ENCODE measurements at places on chromosomes 6 and 20.

- no peak for DNase-seq
Measured at GRCh38 chr6:116648156-116648555, 20.4 kb downstream of the ZUP1 start.

- DNase-seq, result no peak
Measured at GRCh38 chr20:48155268-48155667, 370.0 kb upstream of the SULF2 start.

DNA sequence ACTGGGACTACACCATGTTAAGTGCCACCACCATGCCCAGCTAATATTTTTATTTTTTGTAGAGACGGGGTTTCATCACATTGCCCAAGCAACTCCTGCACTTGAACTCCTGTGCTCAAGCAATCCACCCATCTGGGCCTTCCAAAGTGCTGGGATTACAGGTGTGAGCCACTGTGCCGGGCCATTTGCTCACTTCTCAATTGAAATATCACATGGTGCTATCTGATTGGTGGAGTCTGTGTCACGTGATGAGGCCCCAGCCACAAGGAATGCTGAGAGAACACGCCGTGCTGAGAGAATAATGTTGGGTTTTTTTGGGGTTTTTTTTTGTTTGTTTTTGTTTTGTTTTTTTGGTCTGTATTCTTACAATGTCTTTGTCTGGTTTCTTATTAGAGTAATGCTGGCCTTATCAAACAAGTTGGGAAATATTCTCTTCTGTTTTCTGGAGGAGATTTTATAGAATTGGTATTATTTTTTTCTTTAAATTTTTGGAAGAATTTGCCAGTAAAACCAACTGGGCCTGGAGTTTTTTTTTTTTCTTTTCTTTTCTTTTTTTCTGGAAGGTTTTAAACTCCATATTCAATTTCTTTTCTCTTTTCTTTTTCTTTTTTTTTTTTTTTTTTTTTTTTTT is 183.2 kb upstream of the KCNG1 start:
- DNase-seq, result peak; percentile 57

DNA sequence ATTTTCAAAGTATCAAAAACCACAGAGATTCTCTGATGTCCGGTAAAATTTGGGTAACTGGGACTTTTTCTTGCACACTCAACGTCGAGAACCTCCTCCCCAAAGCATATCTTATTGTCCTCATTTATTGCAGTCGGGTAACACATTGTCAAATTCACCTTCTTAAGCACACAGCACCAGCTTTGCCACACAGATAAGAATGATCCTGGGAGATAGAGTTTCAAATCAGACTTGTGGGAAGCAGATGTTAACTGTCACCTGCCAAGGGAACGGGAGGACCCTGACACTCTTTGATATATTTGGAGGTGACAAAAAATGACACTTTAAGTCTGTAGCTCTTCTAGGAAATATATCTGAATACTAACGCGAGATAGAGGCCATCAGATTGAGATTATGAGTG is 282.1 kb upstream of the BMP2 start:
- DNase-seq, result no peak

DNA sequence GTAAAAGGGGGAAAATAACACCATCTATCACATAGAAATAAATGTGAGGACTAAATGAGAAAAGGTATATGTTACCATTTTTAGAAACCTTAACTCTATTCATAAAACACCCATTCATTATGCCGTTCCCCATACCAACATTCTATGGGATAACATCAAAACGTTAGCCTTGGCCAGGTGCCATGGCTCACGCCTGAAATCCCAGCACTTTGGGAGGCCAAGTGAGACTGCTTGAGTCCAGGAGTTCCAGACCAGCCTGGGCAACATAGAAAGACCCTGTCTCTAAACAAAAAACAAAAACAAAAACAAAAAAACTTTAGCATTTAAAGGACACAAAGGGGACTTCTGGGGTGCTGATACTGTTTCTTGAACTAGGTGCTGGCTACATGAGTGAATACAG is 1.3 kb downstream of the PIGU start:
- no peak for DNase-seq

DNA sequence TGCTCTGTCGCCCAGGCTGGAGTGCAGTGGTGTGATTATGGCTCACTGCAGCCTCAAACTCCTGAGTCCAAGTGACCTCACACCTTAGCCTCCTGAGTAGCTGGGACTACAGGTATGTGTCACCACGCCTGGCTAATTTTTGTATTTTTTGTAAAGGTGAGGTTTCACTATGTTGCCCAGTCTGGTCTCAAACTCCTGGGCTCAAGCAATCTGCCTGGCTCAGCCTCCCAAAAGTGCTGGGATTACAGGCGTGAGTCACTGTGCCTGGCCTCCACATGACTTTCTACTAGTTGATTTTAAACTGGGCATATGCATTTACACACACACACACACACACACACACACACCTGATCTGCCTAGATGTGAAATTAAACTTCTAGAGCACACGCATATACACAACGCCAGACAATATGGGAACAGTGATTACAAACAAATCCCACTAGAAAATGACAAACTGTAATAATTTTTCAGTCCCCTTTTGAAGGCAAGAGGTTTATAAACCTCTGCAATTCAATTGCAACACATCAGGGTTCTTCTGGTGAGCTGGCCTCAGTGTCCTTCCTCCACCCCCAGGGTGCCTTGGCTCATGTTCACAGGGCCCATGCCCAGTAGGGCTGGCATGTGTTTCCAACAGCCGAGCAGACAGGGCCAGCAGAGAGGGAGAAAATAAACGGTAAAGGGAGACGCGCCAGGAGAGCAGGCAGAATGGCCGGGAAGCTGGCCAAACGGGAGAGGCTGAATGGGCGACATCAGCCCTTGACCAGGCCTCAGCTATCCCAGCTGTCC is 31.2 kb downstream of the PARD6B start:
- peak; percentile 90 for DNase-seq

DNA sequence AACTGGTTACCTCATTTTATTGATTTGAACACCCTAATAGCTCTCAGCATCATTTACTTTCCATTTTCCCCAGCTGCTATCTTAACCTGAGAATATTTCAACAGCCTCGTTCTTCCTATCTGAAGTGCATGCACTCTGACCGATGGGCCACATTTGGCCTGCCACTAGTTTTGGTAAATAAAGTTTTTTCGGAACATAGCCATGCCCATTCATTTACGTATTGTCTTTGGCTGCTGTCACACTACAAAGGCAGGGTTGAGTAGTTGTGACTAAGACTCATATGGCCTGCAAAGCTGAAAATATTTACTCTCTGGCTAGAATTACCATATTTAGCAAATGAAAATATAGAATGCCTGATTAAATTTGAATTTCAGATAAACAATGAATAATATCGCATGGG is 10.8 kb downstream of the ADGRF4 start:
- no peak for DNase-seq

DNA sequence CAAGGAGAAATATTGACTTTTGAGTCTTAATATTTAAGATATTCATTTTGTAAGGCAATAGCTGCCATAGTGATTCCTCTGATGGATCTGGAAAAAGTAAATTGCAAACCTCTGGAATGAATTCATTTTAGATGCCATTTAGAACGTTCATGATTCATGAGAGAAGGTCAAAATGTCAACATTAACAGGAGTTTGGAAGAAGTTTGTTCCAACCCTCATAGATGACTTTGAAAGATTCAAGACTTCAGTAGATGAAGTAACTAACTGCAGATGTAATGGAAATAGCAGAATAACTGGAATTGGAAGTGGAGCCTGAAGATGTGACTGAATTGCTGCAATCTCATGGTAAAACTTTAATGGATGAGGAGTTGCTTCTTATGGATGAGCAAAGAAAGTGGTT is 100.9 kb upstream of the CCN2 start:
- no peak for DNase-seq

- no peak for DNase-seq
Measured at GRCh38 chr6:119463081-119463626, 113.6 kb upstream of the MAN1A1 start.

DNA sequence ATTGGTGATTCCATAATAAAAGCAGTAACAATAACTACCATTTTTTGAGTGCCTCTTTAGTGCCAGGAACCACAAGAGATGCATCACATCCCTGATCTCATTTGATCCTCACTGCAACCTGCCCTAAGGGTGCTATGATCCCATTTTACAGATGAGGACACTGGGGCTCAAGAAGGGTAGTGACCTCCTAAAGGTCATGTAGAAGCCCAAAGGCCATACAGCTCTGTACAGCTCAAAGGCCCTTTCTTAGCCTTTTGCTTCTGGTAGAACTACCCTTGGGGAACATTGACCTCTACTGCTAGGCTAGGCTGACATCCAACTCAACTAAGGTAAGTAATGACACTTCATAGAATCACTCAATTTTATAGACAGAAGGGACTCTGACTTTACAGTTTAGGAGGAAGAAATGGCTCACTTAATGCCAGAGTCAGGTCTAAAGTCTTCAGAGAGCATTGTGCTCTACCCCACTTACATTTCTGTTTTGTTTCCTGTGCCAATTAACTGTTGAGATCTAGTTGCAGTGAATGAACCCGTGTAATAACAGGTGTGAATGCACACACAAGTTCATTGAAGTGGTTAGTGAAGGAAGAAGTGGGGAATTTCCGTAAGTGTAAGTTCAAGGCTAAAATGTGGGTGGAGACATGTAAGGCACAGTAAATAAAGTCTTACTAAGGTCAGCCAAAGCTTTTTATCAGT is 10.7 kb downstream of the SLC9A8 start:
- no peak for DNase-seq

DNA sequence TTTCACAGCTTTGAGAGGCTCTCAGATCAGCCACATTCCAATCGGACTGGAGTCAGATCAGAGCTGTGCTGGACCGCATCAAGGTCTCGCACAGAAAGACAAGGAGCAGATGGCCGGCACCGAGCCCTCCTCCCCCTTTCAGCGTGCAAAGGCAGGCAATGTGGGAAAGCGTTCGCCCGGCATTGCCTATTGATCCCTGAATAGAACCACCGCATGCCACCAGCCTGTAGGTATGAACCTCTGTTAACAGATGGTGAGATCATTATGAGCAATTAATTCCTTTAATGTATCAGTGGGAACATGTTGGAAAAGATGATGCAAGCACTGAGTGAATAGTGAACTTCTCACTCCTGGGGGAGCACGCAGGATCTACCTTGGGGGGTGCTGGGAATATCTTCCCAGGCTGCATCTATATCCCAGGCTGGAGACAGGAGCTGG is 117.5 kb upstream of the ID4 start:
- DNase-seq, result no peak

DNA sequence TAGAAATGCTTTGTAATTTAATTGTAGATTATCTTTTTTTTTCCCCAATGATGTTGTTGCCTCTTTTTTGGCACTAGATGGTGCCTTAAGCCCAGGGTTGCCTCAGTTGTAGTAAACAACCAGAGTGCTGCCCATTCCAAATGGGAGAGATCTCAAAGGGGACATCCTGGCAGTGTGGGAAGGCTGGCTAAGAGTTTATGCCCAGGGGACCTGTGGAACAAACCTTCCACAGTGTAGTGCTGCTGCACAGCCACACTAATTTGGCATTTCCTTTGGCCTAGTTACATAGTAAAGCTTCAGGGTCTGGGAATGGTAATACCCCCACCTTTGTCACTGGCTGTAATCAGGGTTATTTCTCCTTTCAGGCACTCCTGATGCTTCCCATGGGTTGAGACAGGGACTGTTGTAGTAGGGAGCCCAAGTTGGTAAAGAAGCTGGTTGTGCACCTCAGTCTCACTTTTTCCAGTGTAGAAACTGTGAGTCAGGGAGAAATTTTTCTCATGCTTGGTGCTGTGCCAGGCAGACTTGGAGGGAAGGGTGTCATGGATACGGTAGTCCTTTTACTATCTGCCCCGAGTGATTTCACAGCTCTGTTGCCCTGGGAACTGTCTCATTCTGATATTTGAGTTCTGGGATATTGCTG is 177.8 kb upstream of the ECI2 start:
- DNase-seq, result peak; percentile 92

DNA sequence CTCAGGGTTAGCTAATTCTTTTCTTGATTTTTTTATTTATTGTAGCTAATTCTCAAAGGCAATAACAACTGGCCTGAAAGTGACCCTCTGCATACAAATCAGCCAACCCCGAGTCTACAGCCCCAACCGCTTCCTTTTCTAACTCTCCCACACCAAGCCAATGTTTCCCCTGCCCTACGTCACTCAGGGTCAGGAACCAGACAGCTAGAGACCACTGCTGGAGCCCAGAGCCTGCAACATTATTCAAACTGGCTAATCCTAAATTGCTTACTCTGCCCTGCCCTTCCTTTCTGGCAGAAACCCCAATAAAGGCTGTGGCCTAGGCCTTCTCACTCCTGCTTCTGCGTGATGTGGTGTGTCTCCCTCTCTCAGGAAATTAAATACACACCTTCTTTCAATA is 320.7 kb downstream of the CBLN4 start:
- DNase-seq, result no peak

DNA sequence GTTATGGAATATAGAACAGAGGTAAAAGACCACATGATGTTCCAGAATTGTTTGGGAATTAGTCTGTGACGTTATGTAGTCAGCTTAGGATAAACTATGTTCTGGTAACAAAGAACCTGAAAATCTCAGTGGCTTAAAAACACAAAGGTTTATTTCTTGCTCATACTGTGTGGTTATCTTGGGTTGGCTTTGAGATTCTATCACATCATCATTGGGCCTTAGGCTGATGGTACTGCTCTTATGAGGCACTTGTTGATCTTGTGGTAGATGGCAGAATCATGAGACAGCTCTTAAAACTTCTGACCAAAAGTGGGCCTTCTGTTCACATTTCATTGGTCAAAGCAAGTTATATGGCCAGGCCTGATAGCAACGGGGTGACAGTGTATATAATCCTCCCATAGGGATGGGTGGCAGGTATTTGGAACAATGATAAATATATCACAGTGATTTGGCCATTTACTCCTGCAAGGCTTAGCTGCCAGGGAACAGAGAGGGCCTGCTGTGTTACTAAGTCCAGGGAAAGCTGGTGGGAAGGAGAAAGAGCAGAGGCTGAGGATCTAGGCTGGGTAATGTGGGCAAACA is 13.5 kb downstream of the DHX35 start:
- no peak for DNase-seq

GRCh38 chr6:55819811-55820210 is 55.6 kb downstream of the BMP5 start:
- peak; percentile 19 for DNase-seq

DNA sequence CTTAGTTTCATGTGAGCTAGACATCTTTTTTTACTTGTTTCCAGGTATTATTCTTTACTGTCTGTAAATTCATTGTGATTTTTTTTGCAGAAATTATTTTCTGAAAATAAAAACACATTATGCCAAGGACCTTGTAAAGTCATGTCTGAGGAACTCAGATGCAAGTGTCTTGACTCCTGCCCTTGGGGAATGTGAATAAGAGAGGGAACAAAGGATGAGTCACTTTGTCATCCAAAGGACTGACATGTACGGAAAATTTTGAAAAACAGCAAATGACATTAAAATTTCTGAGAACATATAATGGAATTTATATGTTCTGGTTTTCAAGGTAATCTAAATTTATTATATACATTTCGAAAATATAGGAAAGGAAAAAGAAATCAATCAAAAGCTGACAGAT is 660.4 kb downstream of the CD109 start:
- peak; percentile 56 for DNase-seq

- no peak for DNase-seq
Measured at GRCh38 chr20:36200451-36200850, 35.8 kb upstream of the AAR2 start.

GRCh38 chr6:104332364-104332763 is 527.4 kb downstream of the HACE1 start:
- no peak for DNase-seq

GRCh38 chr6:144824018-144824417 is 538.9 kb downstream of the UTRN start:
- DNase-seq, result no peak

- DNase-seq, result no peak
Measured at GRCh38 chr6:151589667-151590066, 95.8 kb downstream of the CCDC170 start.
